ENCODE measurements at places on chromosomes 13 and 19.
A peak's percentile ranks its signal among the peaks of the same experiment; 100 is the strongest.

- DNase-seq, result no peak
These were observed 6.5 kb upstream of the RLN3 start for GRCh38 chr19:14021474-14021873.

GRCh38 chr13:110455941-110456340, 105.6 kb downstream of the RAB20 start:
- no peak for DNase-seq

GRCh38 chr19:35785339-35785627, 9.9 kb downstream of the ARHGAP33 start:
- no peak for DNase-seq

DNA sequence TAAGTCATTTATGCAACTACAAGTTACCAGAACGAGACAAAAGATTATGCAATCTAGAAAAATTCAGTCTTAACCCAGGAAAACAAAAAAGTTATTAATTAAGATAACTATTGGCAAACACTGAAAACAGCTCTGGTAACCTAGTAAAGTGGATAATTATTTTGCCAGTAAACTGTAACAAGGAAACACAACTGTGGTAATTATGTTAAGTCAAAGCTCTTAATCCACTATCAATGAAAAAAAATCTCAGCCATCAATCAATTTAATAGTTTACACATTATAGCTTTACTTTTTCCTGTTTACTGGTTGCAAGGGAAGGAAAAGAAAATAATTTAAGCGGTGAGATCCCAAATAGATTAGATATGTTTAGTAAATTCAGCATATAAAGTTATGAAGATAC, 11.2 kb downstream of the EXOSC8 start:
- DNase-seq, result no peak

DNA sequence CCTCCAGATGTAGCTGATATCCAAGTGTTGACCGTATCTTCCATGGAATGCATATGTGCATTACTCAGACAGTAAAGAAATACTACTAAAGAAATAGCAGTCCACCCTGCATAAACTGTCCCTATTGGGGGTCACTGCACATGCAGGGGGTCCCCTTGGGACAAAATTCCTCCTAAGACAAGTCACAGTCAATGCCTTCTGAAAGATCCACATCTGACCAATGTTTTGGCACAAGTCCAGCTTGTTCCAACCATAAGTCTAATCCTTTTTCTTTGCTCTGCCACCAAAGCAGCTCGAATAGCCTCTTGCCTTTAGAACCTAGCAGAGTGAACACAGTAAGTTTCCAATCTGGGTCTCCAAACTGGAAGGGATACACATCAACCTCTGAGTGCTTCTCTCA, 87.9 kb downstream of the DIAPH3 start:
- no peak for DNase-seq

- no peak for DNase-seq
These were observed 3.9 kb upstream of the GPR183 start for GRCh38 chr13:99311137-99311536.

DNA sequence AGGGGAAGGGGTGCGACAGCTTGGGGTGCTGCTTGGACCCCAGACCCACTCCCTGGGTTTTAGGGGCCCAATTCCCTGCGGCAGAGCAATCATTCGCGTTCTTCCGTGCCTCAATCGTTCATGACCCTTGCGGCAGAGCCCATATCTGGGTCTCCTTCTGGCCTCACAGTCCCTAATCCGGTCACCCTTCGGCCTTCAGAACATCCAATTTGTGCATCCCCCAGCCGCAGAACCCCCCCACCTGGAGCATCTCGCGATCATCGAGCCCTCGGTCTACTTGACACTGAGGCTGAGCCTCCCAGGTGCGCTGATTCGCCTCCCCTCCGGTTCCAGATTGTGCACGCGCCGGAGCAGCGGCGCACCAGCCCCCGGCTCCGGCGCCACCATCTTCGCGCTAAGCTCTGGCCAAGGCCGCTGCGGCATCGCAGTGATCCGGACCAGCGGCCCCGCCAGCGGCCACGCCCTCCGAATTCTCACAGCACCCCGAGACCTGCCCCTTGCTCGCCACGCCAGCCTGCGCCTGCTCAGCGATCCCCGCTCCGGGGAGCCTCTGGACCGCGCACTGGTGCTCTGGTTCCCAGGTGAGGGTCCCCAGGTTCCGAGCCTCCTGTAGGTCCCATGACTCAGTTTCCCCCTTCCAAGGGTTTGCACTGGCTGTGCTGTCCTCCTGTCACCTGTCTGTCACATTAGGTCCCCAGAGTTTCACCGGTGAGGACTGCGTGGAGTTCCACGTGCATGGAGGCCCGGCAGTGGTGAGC, 501 bp downstream of the GTPBP3 start:
- DNase-seq, result no peak

DNA sequence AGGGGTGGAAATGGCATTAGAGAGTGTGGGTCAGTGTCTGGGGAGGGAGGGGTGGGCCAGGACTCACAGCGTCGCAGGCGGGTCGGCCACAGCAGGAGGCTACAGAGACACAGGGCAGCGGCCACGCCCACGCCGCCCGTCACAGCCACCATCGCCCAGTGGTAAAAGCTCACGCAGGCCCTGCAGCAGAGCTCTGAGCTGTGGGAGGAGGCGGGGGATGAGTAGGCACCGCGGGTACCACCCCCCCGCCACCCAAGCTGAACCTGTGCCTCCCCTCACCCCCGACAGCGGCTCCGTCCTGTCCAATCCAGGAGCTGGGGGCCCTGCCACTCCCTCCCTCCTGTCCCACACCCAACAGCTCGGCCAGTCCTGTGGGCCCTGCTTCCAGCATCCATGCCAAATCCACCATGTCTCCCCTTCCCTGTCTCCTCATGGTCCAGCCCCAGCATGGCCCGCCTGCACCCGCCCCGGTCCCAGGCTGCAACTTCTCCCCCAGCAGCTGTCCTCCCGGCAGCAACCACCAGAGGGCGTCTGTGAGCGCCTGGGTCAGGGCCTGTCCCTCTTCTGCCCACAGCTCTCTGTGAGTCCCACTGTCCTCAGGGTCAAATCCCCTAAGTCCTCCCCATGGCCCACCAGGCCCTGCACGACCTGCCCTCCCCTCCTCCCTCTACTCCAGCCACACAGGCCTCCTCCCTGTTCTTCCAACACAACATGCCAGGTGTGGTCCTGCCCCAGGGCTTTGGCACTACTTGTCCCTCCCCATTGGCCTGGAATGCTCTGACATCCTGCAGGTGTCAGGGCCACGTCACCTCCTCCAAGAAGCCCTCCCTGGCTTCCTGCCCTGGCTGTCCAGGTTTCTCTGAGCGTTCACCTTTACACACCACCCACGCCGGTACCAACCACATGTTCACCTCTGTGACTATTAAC, 6.0 kb downstream of the TEKTIP1 start:
- no peak for DNase-seq

DNA sequence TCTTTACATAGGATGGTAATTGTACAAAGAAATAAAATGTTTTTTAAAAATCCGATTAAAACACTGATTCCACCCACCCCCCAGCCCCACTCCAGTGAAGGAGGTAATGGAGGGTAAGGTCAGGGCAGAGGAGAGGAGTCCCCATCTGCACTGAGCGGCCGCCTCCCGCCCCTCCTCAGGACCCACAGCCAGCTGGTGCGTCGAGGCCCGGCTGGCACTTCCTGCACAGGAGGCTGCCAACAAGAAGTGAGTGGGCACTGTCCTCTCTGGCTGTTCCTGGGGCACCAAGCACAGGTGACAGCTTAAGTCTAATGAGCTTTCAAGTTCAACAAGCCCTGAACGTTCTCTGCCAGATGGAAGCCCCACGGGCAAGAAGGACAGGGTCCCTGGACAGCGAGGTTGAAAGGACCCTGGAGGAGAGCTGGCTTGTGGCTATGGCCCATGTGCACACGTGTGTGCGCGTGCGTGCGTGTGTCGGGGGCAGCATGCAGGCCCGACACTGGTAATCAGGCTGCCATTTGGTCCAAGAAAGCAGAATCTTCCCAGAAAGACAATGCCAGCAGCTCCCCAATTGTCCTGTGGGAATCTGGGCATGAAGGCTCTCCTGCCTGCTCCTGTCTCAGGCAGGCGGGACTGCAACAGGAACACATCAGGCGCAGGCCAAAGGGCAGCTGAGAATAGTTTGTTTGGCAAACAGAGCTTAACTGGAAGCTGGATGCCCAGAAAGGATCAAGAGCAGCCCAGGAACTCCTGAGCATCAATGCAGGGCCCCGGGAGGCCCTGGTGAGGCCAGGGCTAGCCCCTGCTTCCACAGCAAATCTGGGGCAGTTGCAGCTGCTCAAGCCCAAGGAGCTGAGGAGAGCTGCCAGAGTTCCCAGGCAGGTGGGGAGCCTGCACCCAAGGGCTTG, 15.1 kb upstream of the EPHX3 start:
- no peak for DNase-seq

GRCh38 chr19:39254531-39255345, 6.1 kb upstream of the IFNL4 start:
- DNase-seq, result no peak

DNA sequence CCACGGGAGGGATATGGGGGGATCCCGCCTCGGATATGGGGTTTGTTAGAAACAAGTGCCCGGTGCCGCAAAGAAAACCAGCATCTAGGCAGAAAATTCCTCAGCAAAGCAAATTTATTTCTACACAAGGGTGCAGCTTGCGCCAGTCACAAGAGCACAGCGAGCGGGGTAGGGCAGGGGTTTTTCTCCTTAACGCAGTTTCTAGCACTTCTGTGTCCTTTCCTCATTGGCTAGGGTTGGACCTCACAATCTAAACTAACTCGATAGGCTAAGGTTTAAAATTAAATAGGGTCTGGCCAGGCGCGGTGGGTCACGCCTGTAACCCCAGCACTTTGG, 595 bp downstream of the ZNF440 start:
- peak; percentile 2 for DNase-seq

- no peak for DNase-seq
These were observed 1.2 kb downstream of the KLF2 start for GRCh38 chr19:16325641-16326400.

DNA sequence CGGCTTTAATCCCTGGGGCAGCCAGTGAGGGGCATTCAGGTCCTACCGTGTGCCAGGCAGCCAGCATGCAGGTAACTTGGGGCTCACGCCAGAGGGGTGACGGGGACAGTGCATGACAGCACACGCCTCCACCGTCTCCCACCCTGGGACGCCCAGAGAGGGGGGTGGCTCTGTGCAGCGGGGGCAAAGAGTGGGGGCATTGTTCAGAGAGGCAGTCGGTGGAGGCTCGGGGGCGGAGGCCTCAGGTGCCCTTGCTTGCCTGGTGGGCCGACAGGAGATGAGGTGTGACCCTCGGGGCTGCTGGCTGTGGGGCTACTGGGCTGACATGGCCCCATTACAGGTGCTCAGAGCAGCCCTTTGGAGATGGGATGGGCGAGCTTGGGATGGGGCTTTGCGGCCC, 18.4 kb downstream of the PLIN4 start:
- no peak for DNase-seq

- DNase-seq, result no peak
These were observed 150.6 kb downstream of the GPC6 start for GRCh38 chr13:93377196-93377595.

GRCh38 chr19:48290401-48290770, 20.5 kb downstream of the ZNF114 start:
- DNase-seq, result no peak
